ENCODE measurements at places on chromosomes 1 and 21. TPM values are rescaled to one million over a fixed set of nuclear protein-coding genes. Genes with fewer than 3 reads are reported as not detected.

GIPC2 gene
- 2.5 TPM for total RNA-seq

LAPTM5 gene
- total RNA-seq: 18.8 TPM

RGS7 gene
- total RNA-seq: not detected

DNA sequence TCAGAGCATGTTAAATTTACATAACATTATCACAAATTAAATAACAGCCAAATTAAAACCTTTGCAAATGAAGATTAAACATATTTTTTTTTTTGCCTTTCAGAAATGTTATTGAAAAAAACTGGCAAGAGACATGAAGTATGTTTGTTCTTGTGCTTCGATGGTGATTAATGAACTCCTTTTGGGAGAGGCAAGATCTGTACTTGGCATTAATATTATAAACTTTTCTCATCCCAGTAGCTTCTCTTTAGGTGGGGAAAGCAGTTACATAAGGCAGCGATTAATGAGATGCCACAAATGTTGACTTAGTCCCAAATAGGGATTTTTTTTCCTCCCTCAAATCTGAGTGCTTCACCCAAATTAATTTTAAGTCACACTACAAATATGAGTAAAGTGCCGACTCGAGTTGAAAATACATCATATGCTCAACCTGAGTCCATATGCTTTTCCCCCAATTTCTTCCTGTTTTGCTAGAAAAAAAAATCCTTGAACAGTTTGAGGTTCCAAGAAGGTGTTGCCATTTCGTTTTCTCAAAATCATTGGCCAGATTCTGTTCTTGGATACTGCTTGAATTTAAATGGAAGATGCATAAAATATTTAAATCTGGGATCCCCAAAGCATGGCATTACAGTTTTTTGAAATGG lies 294.5 kb downstream of the VAV3 start:
- no peaks in the 10 kb centered on the region for H3K36me3 ChIP-seq
- no peak overlapping the region for H3K4me3 ChIP-seq
- no peaks in the 10 kb centered on the region for H3K27me3 ChIP-seq
- H3K27ac ChIP-seq: no peak overlapping the region
- H3K4me1 ChIP-seq: no peaks in the 10 kb centered on the region
- no peak for DNase-seq

Measured in left ventricle myocardium inferior (tissue), 1 donor.